Activated CD4-positive, alpha-beta T cell treated with anti-CD3 and anti-CD28 coated beads, Interleukin-2, amount 10 ng/mL, durations not matched to agents 7 days and 5 days (primary cell): ENCODE measurements at places on chromosomes 13 and 19.

GRCh38 chr13:50200988-50201387 lies 185.7 kb downstream of the KCNRG start:
- H3K27me3 ChIP-seq: peaks cover 22% of the 10 kb centered on the region
- no peak overlapping the region for H3K4me3 ChIP-seq
- no peak overlapping the region for H3K27ac ChIP-seq
- no peak for DNase-seq
- no peaks in the 10 kb centered on the region for H3K4me1 ChIP-seq
- H3K36me3 ChIP-seq: no peaks in the 10 kb centered on the region

DNA sequence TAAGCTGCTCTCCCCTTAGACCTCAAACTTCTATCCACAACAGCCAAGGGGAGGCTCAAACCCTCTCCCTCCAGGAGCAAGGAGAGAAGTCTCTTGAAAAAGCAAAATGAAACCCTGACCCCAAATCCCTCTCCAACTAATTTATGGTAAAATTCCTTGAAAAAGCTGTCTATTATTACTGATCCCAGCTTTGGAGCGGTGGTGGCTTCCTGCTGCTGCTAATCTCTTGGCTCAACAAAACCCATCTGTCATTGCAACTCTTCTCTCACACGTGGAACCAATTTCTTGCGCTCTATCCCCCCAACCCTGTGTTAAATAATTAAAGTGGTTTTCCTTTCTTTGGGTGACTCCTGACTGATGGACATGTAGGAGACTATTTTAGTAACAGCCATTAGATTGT lies 64.1 kb upstream of the OXGR1 start:
- no peaks in the 10 kb centered on the region for H3K4me1 ChIP-seq
- no peak overlapping the region for H3K4me3 ChIP-seq
- DNase-seq: no peak
- H3K36me3 ChIP-seq: no peaks in the 10 kb centered on the region
- H3K27ac ChIP-seq: no peak overlapping the region
- H3K27me3 ChIP-seq: peaks cover 9% of the 10 kb centered on the region

DNA sequence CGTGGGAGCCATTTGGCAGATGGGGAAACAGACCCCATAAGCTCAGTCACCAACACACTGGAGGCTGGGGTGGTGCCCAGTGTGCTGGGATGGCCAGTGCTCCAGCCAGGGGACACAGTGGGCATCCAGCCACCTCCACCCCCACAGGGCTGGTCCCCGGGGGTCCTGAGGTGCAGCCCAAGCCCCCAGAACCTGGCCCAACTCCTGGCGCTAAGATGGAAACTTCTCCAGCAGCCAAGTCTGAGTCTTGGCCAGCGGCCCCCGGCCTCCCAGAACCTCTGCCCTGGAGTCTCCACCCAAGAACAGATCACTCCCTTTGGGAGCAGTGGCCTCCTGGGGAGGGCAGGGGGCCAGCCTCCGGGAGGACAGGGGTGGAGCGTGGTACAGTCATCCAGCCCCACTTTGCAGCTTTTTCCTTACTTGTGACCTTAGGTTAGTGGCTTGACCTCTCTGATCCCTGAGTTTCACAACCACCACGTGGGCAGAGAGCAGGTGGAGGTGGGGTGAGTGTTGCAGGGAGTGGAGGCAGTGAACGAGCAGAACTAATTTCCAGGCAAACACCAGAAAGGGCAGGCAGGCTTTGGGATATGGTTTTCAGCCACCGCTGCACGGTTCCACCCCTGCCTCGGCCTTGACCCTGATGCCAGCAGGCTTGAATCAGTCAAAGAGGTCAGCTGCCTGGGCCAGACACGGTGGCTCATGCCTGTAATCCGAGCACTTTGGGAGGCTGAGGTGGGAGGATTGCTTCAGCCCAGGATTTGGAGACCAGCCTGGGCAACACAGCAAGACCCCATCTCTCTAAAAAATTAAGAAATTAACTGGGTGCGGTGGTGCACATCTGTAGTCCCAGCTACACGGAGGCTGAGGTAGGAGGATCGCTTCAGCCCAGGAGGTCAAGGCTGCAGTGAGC lies 4.3 kb upstream of the NRTN start:
- H3K4me3 ChIP-seq: no peak overlapping the region
- H3K27me3 ChIP-seq: peaks cover 34% of the 10 kb centered on the region
- H3K36me3 ChIP-seq: no peaks in the 10 kb centered on the region
- H3K4me1 ChIP-seq: peaks cover 28% of the 10 kb centered on the region
- DNase-seq: no peak

GRCh38 chr13:85520445-85520844 lies 278.8 kb downstream of the SLITRK6 start:
- no peak overlapping the region for H3K4me3 ChIP-seq
- no peaks in the 10 kb centered on the region for H3K36me3 ChIP-seq
- no peaks in the 10 kb centered on the region for H3K4me1 ChIP-seq
- H3K27me3 ChIP-seq: no peaks in the 10 kb centered on the region

- no peaks in the 10 kb centered on the region for H3K4me1 ChIP-seq
- no peak overlapping the region for H3K27ac ChIP-seq
- no peaks in the 10 kb centered on the region for H3K36me3 ChIP-seq
- no peak for DNase-seq
- no peak overlapping the region for H3K4me3 ChIP-seq
Observed at GRCh38 chr19:55526216-55527196, 10.4 kb downstream of the SBK2 start.

GRCh38 chr13:107124129-107124718 lies 556.3 kb upstream of the ARGLU1 start:
- no peak overlapping the region for H3K4me3 ChIP-seq
- no peaks in the 10 kb centered on the region for H3K4me1 ChIP-seq
- H3K27me3 ChIP-seq: no peaks in the 10 kb centered on the region

- no peaks in the 10 kb centered on the region for H3K36me3 ChIP-seq
- H3K27me3 ChIP-seq: peaks cover 5% of the 10 kb centered on the region
- H3K4me1 ChIP-seq: no peaks in the 10 kb centered on the region
- no peak overlapping the region for H3K27ac ChIP-seq
- no peak for DNase-seq
- H3K4me3 ChIP-seq: no peak overlapping the region
Observed at GRCh38 chr19:31096935-31097545, 252.2 kb downstream of the TSHZ3 start.

- no peak overlapping the region for H3K4me3 ChIP-seq
- H3K36me3 ChIP-seq: no peaks in the 10 kb centered on the region
- no peaks in the 10 kb centered on the region for H3K27me3 ChIP-seq
- no peak overlapping the region for H3K27ac ChIP-seq
- no peaks in the 10 kb centered on the region for H3K4me1 ChIP-seq
- DNase-seq: no peak
Observed at GRCh38 chr13:33937373-33938098, 119.6 kb downstream of the RFC3 start.

DNA sequence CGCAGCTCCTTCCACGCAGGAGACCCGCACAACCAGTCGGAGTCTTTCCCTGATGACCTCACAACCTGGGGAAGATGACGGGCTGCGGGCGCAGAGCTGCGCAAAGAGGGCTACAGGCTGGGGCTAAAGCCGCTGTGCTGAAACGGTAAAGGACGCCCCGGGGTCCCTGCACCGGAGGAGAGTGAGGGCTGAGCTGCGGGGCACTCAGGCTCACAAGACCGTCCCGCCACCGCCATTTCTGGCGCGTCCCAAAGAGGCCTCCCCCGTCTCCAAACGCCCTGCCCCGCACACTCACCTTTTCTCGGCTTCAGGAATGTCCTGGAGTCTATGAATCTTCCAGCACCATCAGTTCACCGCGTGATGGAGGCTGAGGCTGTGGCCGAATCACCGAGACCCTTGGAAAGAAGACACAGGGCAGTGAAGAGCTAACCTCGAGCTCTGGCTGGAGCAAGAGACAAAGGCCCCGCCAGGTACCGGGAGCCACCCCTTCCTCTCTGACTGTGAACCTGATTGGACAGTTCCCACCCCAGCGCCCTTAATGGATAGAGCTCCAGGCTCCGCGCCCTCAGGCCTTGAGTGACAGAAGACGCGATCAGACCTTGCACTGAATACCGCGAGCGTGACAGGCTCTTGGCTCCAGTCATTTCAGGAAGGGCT lies 41.8 kb upstream of the ZNF429 start:
- H3K4me1 ChIP-seq: peaks cover 5% of the 10 kb centered on the region
- H3K27ac ChIP-seq: peak overlapping the region; percentile 84
- peaks cover 14% of the 10 kb centered on the region for H3K36me3 ChIP-seq
- H3K4me3 ChIP-seq: peak overlapping the region; percentile 81

DNA sequence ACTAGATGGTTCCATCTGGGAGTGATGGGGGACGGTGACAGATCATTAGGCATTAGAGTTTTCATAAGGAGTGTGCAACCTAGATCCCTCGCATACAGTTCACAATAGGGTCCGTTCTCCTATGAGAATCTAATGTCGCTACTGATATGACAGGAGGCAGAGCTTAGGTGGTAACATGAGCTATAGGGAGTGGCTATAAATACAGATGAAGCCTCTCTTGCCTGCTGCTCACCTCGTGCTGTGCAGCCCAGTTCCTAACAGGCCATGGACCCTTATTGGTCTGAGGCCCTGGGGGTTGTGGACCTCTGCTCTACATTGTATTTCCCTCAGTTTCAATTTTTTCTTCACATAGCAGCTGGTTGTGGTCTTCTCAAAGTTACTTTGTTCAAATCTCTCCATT lies 56.5 kb downstream of the CDK8 start:
- peaks cover 2% of the 10 kb centered on the region for H3K36me3 ChIP-seq
- H3K4me1 ChIP-seq: peaks cover 5% of the 10 kb centered on the region

DNA sequence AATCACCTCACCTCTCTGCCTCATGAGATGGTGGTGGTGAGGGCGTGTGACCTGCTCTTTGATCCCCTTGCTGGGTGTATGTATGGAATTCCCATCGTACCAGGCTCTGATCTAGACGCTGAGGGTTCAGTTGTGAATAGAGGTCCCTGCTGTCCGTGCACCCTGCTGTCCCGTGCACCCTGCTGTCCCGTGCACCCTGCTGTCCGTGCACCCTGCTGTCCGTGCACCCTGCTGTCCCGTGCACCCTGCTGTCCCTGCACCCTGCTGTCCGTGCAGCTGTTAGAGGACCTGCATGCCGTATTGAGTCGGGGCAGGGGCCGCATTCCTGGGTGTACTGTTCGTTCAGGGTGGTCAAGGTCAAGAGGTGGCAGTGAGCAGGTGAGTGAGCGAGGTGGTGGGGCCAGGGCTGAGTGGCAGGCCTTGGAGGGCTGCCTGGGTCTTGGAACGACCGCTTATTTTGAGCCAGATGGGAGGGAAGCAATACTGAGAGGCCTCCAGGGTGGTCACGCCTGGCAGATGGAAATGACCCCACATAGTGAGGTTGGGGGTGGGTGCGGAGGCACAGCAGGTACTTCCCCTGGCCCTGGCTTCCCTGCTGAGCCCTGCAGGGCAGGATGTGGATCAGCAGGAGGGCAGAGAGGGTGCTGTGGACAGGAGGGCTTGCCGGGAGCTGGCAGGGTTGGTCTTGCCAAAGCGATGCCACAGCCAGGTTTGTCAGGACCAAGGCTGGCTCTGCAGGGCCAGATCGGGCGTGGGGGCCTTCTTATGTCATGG lies 4.6 kb upstream of the EPN1 start:
- no peak overlapping the region for H3K4me3 ChIP-seq
- H3K36me3 ChIP-seq: peaks cover 43% of the 10 kb centered on the region
- DNase-seq: no peak
- H3K27me3 ChIP-seq: no peaks in the 10 kb centered on the region
- H3K27ac ChIP-seq: no peak overlapping the region

GRCh38 chr19:1245494-1246264 lies 2.7 kb upstream of the MIDN start:
- peaks cover 5% of the 10 kb centered on the region for H3K36me3 ChIP-seq
- no peak overlapping the region for H3K4me3 ChIP-seq
- H3K27ac ChIP-seq: peak overlapping the region; percentile 19
- peaks cover 2% of the 10 kb centered on the region for H3K27me3 ChIP-seq
